SW 1271 (cell line): ENCODE measurements at places on chromosomes 3 and 15.
A peak's percentile ranks its signal among the peaks of the same experiment; 100 is the strongest.

- DNase-seq: no peak
These were observed 30.2 kb downstream of the ZBTB11 start for GRCh38 chr3:101646726-101647125.

GRCh38 chr3:170572665-170573253 is 13.1 kb downstream of the SLC7A14 start:
- DNase-seq: no peak

DNA sequence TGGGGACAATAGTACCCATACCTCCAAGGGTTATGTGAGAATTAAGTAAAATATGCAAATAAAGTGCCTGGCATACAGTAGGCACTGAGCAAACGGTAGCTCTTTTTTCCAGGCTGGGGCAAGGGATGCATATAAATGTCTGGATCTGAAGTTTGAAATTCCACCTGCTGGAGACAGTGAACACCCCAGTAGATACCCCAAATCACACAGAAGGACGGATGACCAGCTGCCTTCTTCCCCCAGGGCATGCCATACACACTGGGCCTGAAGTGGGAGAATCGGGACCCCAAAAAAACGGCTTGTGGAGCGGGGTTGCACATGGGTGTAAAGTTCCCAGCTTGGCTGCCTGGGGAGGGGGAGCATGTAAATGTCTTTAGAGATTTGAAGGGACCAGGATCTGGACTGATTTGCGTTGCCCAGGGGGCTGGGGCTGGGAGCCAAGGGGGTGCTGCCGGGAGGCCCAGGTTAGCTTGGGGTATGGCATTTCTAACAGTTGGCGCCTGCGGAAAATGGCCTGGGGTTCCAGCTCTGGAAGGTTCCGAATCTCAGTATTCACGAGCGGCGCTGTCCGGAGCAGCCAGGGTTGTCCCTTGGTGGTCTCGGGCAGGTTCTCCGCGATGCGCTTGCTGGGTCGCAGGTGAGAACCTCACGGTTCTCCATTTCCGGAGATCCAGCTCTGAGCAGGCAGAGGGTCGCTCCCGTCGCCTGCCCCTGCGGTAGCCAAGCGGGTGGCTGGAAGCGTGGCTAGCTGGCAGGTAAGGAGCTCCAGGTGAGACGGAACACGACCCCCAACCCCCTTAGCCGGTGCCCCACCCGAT is 42.6 kb upstream of the POLG start:
- no peak for DNase-seq

DNA sequence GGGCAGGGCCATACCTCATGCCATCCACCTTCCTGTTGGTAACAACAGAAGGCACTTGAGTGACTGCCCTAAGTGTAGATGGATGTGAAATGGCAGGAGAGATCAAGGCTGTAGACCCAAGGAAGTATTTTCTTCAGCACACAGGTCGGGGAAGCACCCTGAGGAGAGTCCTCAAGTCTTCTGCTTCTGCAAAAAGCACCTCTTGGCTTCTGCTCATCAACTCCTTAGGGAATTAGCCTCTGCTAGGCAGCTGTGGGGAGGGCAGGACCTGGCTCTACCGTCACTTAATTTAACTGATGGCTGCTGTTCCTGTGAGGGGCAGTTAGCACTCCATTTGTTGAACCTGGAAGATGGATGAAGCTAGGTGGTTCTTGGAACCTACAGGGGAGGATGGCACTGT is 6.9 kb upstream of the CACNA2D2 start:
- no peak for DNase-seq

DNA sequence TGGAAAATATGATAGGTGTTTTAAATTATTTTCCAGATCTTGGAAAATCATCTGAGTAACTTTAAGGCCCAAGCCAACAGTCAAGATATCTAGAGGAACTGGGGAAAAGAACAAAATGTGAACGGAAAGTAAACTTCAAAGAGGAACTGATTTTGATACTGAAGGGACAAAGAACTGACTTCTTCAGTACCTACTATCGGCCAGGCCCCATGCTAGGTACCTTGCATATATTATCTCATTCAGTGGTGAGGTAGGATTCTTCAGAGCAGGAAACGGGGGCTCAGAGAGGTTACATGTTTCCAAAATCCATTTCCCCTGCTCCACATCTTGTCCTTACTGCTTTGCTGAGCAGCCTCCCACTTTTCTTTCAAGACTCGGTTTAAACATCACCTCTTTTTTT is 9.8 kb upstream of the ZNF710 start:
- DNase-seq: no peak

- DNase-seq: no peak
These were observed 4.6 kb upstream of the TBL1XR1 start for GRCh38 chr3:177201700-177202397.

- no peak for DNase-seq
These were observed 241.7 kb upstream of the HES1 start for GRCh38 chr3:193894121-193894863.

GRCh38 chr15:100708916-100709315 is 106.5 kb downstream of the ASB7 start:
- DNase-seq: no peak

DNA sequence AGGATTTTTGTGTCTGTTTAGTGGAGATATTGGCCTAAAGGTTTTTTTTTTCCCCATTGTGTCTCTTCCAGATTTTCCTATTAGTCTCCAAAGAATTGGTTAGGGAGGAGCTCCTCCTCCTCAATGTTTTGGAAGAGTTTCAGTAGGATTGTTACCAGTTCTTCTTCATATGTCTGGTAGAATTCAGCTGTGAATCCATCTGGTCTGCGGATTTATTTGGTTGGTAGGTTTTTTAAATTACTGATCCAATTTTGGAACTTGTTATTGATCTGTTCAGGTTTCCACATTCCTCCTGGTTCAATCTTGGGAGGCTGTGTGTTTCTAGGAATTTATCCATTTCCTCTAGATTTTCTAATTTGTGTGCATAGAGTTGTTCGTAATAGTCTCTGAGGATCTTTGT is 222.2 kb downstream of the CLSTN2 start:
- DNase-seq: no peak

GRCh38 chr3:14565868-14566588 is 25.9 kb upstream of the GRIP2 start:
- DNase-seq: no peak

DNA sequence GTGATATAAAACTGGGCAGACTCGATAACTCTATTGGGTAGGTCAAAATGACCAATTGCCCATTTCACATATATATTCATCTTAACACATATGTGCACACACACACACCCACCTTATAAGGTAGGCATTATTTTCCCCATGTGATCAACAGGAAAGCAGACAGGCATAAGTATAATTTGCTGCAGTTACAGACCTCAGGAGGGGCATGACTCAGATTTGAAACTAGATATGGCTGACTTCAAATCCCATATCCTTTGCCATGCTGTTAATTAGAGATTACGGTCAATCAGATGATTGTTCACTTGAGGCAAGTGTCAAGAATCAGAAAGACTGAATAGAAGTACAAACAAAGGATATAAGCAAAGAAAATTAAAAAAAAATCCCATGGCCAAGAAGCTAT is 910.6 kb downstream of the NTRK3 start:
- DNase-seq: no peak

DNA sequence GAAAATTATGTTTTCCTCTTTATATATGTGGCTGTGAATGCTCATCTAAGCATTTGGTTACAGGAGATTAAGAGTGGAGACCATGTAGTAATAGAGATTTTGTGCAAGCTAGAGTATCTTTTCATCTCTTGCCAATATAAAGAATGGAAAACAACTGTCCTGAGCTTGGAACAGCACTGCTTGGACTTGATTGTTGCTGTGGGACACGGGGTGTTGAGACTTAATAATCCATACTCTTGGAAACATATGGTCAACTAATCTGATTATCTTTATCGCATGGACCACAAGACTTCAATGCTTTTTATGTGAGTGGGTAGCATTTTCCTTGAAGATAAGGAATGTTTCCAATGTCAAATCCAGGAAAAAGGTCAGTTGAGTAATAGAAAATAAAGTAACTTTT is 806.3 kb downstream of the DIPK2A start:
- no peak for DNase-seq

DNA sequence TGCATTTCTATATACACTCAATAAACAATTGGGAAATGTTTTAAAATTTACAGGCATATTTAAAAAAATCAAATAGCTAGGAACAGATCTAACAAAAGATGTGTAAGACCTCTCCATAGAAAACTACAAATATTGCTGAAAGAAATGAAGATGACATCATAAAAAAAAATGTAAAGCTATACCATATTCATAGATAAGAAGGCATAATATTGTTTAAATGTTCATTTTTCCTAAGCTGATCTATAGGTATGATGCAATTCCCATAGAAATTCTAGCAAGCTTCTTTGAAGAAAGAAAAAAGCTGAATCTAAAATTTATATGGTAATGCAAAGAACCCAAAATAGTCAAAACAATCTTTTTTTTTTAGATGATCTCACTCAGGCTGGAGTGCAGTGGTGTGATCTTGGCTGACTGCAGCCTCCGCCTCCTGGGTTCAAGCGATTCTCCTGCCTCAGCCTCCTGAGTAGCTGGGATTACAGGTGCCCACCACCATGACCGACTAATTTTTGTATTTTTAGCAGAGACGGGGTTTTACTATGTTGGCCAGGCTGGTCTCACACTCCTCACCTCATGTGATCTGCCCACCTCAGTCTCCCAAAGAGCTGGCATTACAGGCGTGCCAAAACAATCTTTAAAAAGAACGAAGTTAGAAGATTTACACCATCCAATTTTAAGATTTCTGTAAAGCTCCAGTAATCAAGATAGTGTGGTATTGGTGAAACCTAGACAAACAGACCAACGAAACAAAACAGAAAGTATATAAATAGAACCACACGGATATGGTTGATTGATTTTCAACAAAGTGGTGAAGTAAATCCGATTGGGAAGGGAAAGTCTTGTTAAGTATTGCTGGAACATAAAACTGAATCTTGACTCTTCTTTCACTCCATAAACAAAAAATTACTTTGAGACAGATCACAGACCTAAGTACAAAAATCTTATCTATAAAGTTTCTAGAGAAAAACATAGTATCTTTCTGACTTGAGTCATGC is 6.3 kb upstream of the BHLHE40 start:
- no peak for DNase-seq

DNA sequence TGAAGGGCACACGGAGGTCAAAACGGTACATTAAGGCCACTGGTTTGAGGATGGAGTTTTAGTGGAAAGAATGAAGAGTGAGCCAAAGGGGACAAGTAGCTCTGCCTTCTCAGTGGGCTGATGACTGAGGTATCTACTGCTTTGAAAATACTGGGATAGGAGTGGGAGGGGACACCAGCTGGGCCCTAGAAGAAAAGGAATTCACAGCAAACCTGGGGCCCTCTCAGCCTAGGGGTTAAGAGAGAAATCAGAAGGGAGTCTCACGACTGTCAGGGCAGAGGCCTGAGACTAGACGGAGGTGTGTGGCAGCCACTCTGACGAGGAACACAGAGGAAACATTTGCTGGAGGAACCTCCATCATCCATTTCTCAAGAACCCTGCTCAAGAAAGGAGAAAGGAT is 75.1 kb downstream of the TNIK start:
- no peak for DNase-seq

DNA sequence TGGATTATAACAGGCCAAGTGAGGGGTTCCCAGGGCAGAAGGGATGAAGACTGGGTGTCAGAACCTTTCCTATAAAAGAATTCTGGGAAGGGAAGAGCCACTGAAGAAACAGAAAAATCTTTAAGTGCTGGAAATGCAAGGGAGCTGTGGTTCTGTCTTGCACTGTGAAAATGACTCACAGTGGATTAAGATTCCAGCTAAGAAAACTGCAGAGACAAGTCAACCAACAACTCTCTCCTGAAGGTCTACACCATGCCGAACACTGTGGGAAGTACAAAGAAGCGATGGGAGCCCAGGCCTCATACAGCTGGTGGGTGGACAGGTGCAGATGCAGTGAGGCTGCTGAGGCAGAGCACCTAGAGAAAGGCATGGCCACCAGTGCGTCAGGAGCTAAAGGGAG is 27.7 kb downstream of the ZDHHC3 start:
- no peak for DNase-seq

- no peak for DNase-seq
These were observed 11.9 kb downstream of the TAGLN3 start for GRCh38 chr3:112010636-112011035.

GRCh38 chr3:142022381-142022780 is 127.0 kb downstream of the TFDP2 start:
- no peak for DNase-seq

GRCh38 chr3:30011237-30011803 is 595.1 kb upstream of the TGFBR2 start:
- DNase-seq: no peak

- no peak for DNase-seq
These were observed 278.5 kb upstream of the RASGRP1 start for GRCh38 chr15:38843051-38843501.

GRCh38 chr15:58043192-58043903 is 22.2 kb downstream of the ALDH1A2 start:
- DNase-seq: peak; percentile 38

GRCh38 chr3:172233474-172234277 is 194.3 kb downstream of the FNDC3B start:
- no peak for DNase-seq

DNA sequence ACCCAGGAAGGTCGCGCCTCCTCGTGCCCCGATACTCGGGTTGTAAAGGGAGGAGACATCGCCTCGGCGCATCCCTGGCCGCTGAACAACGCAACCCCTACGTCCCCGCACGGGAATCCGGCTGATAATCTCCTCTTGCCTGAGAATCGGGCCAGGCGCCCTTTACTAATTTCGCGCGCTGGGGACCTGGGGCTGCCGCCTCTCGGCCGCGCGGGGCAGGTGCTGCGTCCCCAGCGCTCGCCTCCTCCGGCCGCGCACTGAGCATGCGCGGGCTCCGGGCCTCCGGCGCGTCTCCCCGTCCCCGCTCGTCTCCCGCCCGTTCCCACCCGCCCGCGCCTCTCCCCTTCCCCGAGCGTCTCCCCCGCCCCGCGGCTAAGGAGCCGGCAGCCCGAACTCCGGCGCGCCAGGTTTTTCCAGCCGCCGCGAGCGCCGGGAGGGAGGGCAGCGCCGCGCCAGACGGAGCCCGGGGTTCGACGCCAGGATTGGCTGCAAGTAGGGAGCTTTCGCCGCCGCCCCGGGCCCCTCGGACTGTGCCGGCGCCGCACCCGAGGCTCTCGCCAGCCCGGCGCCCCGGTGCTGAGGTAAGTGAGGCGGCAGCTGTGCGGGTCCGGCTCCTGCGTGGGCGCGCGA is at the start of gene CNTN4:
Gene CNTN4, plus strand, starts transcription at position 469 of the 630 bp plus-strand sequence.
- DNase-seq: no peak

DNA sequence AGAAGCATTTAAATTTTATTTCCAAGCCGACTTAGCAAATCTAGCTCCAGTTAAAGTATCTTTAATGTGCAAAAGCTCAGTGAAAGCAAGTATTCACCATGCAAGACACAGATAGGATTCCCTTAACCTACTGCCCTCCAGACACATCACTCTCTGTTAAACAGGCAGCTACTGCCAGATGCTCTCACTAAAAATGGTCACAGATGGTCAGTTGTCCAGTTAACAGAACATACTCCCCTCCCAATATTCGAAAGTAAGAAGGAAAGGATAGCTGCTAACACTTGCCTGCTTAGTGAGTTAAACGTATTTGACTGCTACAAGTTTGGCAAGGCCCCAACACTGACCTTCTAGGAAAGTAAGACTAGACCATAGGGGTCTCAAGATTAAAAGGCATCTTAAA is 73.7 kb downstream of the PRTG start:
- DNase-seq: no peak
